Stimulated activated CD8-positive, alpha-beta memory T cell treated with anti-CD3 and anti-CD28 coated beads, Interleukin-7, amount 100 ng/mL, for 48 hours (primary cell): ENCODE measurements at places on chromosomes 7 and 10.

GRCh38 chr10:131223422-131223821 lies 88.1 kb downstream of the TCERG1L start:
- no peak for DNase-seq

DNA sequence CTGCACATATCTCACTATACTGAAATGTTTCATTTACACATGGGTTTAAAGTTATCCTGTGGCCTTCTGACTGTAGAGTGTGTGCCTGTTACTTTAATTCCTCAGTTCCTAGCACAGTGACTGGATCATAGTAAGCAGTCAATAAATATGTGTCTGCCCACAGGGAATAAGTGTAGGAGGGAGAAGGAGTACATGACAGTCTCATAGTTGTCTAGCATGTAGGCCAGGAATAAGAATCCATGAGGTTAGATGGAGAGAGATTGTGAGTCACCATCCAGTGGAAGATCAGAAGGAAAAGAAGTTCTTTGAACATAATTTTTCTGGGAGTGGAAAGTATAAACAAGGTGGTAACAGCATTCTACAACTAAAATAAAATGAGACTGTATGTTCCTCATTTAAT lies 36.6 kb upstream of the SEMA3A start:
- no peak for DNase-seq

DNA sequence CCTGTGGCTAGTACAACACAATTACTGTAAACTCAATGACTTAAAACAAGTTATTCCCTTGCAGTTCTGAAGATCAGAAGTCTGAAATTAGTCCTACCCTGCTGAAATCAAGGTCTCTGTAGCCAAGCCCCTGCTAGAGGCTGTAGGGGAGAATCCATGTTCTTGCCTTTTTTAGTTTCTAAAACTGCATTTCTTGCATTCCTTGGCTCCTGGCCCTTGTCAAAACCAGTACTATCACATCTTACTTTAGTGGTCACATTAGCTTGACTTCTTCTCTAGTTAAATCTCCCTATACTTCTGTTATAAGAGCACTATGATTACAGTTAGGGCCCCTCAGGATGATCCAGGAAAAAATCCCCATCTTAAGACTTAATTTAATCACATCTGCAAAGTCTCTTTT lies 567.0 kb downstream of the GFRA1 start:
- no peak for DNase-seq

DNA sequence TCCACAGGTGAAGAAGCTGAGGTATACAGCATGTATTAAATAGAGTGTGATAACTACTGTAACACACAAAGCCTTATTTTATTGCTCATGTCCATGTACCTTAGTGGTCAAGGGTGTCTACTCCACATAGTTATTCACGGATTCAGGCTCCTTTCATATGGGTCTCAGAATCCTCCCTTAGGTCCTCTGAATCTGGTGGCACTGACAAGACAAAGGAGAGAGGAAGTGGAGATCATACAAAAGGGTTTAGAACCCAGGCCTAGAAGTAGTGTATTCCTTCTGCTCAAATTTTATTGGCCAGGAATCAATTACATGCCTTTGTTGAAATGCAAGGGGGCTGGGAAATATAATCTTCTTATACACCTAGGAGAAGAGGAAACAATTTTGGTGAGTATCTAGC lies 164.6 kb downstream of the PTEN start:
- no peak for DNase-seq

DNA sequence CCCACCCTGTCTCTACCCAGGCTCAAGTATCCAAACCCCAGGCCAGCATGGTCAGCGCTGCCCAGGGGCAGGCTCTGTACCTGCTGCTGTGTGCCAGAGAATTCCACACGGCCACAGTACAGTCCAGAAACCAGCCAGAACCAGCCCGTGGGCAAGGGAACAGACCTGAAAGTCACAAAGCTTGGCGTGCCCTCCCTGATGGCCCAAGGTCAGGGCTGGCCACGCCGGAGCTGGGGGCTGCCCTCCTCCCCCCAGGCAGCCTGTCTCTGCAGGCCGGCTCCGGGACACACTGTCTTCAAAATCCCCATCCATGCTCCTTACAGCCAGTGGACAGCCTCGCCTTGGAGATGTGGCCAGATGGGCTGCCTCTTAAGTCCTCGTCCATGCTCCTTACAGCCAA lies 78.4 kb downstream of the CTBP2 start:
- DNase-seq: no peak

- no peak for DNase-seq
Measured at GRCh38 chr7:31850601-31851000, 163.6 kb downstream of the PPP1R17 start.

- DNase-seq: no peak
Measured at GRCh38 chr10:129758207-129759021, 205.7 kb downstream of the EBF3 start.

DNA sequence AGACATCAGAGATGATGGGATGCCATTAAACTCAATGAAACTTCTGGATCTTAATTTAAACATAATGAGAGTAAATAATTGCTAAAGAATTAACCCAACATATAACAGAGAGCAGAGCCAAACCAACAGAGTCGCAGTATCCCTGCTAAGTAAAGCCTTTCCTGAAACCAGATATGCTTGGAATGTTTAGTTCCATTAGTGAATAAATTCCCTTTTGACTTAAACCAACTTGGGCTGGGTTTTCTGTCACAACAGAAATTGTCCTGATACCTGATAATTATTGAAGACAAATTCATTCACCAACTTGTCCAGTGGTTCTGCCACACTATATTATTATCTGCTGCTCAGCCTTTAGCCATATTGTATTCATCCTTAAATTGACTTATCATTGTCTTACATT lies 286.7 kb downstream of the FZD1 start:
- DNase-seq: no peak

GRCh38 chr10:34186745-34187144 lies 628.4 kb downstream of the PARD3 start:
- no peak for DNase-seq

GRCh38 chr10:127836966-127837365 lies 55.8 kb downstream of the CLRN3 start:
- DNase-seq: no peak

- DNase-seq: no peak
Measured at GRCh38 chr7:116932566-116932965, 20.7 kb upstream of the ST7 start.

DNA sequence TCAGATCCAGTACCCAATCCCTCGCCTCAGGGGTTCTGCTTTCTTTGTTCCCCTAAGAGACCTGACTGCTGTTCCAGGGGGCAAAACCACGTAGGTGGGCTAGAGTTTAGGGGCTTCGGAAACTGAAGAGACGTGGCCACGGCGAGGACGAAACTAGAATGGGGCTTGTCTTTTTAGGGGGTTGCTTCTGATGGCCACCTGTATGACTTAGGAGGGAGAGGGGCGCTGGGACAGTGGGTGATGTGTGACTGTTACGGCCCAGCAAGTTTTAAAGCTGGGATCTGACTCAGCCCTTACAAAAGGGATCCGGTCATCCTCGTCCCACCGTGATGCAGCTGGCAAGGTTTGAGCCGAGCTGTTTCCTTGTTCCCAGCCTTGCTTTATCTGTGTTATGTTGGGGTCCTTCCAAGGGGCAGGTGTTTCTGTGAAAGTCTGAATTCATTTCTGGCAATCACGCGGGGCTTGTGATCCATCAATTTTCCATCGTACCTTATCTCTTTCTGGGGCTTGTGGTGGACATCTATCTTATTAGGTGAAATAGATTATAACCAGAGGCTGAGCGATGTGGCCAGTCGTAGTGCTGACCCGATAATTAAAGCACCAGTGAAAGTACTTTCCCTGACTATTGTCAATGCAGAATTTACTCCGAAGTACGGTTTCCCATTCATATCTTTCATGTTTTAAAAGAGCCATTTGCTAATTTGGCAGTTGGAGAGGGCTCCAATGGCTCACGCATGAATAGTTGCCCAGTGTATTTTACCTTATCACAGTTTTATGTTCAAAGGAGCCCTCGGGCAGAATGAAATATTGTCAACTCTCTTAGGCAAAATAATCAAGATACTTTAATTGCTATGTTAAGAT lies 830 bp downstream of the MET start:
- DNase-seq: no peak

- no peak for DNase-seq
Measured at GRCh38 chr7:106619213-106619612, 41.7 kb downstream of the CCDC71L start.

GRCh38 chr10:102596506-102596971 lies 47.7 kb upstream of the TRIM8 start:
- DNase-seq: no peak

DNA sequence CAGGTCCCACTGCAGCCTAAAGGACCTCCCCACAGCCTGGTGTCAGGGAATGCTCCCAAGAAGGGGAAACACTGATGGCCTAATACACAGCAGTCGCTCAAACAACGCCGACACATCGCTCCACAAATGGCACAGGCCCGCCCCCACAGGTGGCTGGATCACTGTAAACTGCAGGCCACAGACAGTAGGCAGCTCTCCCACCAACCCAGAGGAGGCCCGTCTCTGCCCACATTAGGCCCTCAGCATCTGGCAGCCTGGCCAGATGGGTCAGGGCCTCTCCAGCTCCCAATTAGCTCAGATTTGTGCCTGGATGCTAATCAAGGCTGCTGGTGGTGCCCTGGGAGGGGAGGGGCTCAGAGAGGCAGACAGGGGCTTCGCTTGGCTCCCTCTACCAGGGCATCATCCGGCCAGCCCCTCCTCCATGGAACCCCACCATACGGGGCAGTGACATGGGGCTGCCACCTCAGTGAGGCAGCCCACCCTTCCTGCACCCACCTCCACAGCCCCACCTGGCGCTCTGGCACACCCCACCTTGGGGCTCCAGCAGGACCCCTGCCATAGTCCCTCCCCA lies 42.7 kb downstream of the CAMK2B start:
- DNase-seq: no peak

DNA sequence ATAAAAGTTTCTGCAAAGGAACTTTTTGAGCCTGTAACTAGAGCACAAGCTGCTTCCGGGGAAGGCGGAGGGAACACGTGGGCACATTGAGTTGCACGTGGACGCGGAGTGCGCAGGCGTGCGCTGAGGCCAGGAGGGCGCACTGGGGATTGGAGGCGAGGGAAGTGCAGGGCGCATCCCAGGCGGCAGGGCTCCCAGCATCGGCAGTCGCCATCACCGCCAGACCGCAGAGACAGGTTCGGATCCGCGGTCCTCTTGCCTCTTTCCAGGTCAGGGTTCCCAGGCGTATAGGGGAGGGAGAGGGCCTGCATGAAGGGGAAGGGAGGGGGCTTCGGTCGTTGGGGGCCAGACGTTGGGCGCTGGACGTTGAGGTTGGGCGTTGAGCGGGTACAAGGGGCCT lies at the start of gene TDRD1:
Gene TDRD1, plus strand, starts transcription at position 206 of the 400 bp plus-strand sequence. CDS start 8,479 bp downstream, outside the sequence.
- DNase-seq: no peak

GRCh38 chr10:65319493-65319892 lies 1606.3 kb upstream of the LRRTM3 start:
- no peak for DNase-seq

GRCh38 chr10:2980116-2980515 lies 87.2 kb upstream of the PFKP start:
- no peak for DNase-seq

DNA sequence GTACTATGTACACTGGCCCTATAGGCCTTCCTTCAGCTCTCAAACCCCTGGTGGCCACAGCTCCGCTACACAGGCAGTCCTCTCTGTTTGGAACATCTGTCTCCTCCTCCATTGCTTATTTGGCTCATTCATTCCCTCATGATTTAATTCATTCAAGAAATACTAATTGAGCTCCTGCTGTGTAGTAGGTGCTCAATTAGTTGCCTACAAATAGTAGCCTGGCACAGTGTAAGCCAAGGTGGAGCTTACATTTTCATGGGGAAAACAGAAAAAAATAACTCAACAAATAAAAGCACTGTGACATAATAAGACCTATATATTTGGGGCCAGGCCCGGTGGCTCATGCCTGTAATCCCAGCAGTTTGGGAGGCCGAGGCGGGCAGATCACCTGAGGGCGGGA lies 3.4 kb upstream of the FIS1 start:
- no peak for DNase-seq

DNA sequence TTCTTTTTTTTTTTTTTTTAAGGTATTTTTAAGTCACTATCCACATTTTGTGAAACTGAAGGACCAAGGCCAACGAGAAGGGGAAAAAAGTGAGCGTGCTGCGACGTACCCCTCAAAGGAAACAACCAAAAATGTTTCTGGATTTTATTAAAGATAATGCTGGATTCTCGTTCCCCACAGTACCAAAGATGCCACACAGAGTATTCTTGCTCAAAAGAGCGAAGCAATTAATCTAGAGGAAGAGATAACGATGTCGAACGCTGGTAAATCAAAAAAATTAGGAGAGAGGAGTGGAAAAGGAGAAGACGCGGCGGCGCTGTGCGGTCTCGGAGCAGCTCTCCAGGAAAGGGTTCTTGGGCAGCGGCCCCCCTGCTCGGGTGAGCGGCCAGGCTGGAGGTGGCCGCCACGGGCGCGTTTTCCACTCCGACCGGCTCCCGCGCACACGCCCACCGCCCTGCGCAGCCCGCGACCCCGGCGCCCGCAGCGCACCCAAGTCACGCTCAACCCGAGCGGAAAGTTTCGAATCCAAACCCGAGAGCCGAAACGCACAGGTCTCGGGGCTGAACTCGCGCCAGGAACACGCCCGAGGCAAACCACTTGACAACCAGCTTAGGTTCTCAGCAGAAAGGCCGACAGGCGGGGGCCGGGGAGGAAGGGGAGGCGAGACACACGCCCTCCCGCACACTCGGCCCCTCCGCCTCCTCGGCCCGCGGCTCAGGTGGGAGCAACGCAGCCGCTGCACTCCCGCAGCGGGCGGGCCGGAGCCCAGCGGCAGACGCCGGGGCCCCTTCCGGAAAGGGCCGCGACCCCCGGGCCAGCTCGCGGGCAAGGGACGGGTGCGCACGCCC lies 989 bp downstream of the SRPK2 start:
- peak; percentile 18 for DNase-seq

GRCh38 chr7:111352319-111352718 lies 210.0 kb downstream of the IMMP2L start:
- DNase-seq: no peak

GRCh38 chr10:105010411-105011121 lies 369.5 kb downstream of the SORCS3 start:
- no peak for DNase-seq
